ENCODE measurements at places on chromosomes 4 and X.

GRCh38 chr4:168496834-168497233, at the start of gene PALLD:
PALLD (plus strand) TSS chr4:168497052.
- DNase-seq: no peak

DNA sequence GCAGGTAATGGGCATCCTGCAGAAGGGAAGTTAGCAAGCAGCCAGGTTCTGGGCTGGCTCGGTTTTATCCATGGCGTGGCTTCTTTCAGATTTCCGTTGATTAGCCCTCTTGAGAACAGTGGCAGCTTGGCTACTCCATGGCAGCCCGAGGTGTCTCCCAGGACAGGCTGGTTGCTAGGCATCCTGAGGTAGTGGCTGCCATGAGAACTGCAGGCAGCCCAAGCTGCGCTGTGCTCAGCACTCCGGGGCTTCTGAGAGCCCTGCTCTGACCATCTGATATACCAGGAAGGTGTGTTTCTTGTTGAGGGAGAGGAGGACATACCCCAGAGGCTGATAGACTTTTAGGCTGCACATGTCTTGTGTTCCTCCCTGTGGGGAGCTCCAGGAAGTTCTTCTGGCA, 253.4 kb upstream of the CASK start:
- DNase-seq: no peak

DNA sequence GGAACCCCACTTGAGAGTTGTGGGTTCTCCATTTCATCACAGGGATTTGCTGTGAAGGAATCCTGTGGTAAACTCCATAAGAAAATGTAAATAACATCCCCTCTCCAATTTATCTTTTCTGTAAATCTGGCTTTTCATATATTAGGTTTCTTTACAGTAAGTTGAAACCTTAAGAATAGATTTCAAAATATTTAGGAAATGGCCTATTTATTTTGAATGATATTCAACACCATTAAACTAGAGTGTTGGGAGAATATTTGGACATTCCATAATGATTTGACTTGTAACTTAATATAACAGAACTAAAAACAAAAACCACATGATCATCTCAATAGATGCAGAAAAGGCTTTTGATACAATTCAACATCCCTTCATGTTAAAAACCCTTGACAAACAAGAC, 197.3 kb upstream of the PGRMC2 start:
- DNase-seq: no peak

DNA sequence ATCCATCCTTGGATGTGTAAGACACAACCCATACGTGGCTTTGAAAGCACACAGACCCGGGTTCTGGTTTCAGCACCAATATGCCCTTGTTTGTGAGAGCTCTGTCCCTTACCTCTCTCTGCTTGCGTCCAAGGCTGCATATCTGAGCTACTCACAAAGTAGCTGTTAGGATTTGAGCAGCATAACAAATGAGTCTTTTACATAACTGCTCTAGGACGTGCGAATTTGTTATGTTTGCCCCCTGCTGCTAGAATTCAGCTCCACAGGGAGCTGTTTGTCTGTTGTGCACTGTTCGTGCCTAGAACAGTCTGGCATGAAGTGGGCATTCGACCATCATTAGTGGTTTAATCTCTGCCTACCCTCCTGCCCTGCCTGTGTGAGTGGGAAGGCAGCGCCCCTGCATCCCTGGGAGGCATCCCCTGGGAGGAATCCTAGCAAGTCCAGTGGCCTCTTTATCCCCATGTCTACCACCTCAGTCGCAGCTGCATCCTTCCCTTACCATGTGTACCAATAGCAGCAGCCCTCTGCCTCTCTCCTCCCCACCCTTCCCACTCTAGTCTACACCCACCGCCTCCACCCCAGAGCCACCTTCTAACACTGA, 42.1 kb downstream of the SLC2A9 start:
- DNase-seq: no peak

DNA sequence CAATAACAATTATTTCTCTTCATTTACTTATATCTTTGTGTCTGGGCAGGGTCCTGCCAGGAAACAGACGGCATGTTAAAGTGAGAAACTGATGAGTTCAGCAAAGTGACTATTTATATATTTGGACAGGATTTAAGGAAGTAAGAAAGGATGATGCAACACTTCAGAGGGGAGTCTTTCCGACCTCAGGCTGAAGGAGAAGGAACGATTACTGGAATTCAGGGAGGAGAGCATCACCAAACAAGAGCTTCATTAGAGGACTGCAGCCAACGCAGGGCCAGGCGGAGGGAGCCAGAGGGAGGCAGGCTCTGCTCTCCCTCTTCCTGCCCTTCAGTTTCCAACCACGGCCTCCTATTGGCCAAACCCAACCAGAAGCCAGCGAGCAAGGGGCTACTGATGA, 1.5 kb upstream of the TLR7 start:
- no peak for DNase-seq

DNA sequence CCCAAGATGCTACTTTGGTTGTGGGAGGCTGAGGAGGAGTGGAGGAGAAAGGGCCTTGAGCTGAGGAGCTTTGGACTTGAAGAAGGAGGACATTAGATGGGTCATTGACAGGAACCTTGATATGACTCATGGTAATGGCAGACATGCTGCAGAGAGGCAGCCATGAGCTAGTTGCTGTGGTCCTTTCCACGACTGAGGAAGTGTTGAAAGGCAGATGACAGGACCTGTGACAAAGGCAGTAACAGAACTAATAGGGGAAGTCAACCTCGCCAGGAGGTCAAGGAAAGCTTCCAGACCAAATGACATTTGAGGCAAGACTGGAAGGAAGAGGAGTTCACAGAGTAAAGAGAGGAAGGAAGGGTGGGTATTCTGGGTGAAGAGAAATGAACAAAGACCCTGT, 7.6 kb upstream of the XPNPEP2 start:
- no peak for DNase-seq

GRCh38 chrX:27968878-27969277, 12.4 kb downstream of the DCAF8L1 start:
- DNase-seq: no peak

GRCh38 chr4:168487282-168488035, 7.2 kb upstream of the DDX60L start:
- no peak for DNase-seq

DNA sequence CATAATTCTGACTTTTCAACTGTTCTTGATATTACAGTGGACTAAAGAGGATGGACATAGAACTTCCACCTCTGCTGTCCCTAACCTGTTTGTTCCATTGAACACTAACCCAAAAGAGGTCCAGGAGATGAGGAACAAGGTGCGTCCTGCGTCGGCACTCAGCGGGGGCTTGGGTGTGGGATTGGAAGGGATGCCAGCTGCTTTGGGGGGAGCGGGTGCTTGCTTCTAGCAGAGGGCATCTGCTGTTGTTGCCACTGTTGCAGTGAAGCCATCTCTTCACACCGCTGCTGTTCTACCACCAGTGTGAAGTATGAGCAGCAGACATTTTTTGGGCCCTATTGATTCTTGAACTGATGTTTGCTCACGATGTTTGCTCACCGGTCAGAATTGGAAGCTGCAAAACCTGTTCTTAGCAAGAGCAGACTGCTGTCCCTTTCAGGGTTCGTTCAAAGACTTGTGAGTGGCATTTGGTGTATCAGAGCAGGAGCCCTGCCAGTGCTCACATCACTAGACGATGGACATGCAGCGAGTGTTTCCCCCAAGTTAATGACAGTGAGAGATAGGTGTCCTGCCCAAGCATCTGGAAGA, 55.4 kb downstream of the NOP14 start:
- no peak for DNase-seq

GRCh38 chrX:153767674-153768055, 3.6 kb downstream of the PLXNB3 start:
- DNase-seq: no peak

GRCh38 chr4:57039345-57039744, 60.6 kb downstream of the POLR2B start:
- DNase-seq: no peak

GRCh38 chrX:111328858-111329257, 58.6 kb upstream of the CAPN6 start:
- no peak for DNase-seq

DNA sequence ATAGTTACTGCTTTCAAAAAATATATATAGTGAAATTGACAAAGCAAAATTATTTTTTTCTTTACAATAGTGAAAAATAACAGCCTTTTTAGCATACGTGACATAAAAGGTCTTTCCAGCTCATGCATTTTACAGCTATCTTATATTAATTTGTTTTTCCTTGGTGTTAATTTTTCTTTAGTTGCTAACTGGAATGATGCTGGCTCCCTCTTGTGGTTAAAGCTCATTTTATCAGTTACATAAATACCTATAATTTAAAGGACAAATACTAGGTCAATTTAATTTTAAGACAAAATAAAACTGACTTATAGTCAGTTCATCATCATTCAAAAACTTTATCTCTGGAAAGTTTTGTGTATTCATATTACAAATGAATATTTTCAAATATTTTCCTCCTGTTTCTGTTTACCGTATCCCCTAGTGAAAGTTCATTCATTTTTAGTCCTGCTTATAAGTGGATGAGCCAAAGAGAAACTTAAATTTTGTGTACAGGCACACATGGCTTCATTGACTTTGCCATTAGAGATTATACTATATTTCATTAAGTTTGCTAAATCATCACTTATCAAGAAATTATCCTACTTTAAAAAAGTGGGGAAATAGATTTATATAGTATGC, 9.9 kb upstream of the ANAPC4 start:
- no peak for DNase-seq

DNA sequence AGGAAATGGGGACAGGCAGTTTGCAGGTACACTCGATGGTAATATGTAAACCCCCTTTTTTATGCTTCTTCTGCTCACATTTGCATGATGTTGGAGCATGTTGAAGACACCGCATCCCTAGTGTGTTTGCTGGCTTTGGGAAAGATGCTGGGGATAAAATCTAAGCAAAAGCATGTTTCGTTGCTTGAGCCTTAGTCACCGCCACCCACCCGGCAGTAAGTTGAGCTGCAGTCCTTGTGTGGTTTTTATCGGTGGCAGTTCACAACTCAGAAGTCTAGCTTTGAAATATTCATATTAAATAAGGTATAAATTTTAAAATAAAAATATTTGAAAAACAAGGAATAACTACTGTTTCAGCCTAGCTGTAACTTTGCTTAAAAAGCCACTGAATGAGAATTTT, 21.7 kb upstream of the MND1 start:
- no peak for DNase-seq

- DNase-seq: no peak
Observed at GRCh38 chrX:45571453-45571852, 370.8 kb upstream of the DIPK2B start.

DNA sequence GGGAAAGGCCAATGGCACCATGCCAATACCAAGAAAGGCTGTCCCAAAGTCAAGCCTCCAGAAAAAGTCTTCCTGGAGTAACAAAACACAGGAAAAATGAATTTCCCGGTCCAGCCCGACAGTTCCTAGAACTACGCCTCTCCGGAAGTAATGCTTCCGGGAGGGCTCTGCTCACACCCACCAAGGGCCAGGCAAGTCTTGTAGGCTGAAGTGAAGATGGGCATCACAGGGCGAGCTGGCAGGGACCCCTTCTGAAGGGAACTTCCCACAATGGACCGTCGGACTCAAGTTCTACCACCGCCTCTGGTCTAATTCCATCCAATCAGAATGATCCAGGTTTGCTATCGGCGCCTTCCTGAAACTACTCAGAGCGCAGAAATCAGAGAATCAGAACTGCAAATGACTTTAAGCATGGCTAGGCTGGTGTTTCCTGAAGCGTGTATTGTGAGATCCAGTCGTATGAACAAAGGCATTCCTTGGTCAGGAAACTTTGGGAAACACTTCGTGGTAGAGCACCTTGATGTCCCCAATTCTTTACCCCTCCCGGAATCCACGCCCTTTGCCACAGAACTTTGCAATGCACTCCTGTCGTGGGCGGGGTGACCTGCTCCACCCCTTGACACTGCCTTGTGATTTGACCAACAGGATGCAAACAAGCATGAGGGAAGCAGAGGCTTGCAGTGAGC, 127.8 kb downstream of the BCOR start:
- no peak for DNase-seq

GRCh38 chr4:2082118-2082517, 23.0 kb downstream of the NAT8L start:
- DNase-seq: no peak

DNA sequence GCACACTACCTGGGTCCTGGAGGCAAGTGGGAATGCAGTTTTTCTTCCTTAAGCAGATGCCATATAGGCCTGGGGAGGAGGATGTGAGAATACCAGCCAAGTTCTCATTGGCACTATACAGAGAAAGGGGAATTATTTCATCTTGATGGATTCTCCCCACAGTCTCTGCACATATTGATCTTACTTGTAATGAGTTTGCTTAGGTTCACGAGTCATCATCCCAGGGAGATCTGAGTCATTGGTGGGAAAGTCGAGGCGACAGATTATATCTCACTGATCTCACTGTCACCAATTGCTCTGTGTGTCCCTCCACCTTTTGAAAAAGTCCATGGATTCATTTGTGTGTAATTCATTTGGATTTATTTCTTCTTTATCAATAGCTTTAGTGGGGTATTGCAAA, 156.8 kb downstream of the AR start:
- no peak for DNase-seq

- no peak for DNase-seq
Observed at GRCh38 chr4:22850630-22851029, 157.9 kb downstream of the GBA3 start.

DNA sequence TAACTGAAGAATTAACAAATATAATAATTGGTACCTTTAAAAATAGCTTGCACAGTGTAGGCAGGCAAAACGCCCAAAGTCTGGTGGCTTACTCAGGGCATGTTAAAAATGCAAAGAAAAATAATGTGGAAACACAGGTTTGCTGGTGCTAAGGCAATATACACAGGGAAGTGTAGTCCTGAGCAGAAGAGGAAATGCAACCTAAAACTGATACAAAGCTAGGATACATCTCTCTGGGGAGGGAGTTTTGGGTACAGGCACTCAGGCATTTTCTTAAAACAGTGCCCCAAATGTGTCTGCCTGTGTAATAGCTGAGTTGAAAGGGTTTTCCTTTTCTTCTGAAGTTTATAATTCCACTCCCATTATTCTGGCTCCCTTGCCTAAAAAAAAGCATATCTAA, 47.4 kb downstream of the TMPRSS11E start:
- no peak for DNase-seq

Data from omental fat pad (tissue), 4 donors.